ENCODE measurements at places on chromosomes 12 and 14.

DNA sequence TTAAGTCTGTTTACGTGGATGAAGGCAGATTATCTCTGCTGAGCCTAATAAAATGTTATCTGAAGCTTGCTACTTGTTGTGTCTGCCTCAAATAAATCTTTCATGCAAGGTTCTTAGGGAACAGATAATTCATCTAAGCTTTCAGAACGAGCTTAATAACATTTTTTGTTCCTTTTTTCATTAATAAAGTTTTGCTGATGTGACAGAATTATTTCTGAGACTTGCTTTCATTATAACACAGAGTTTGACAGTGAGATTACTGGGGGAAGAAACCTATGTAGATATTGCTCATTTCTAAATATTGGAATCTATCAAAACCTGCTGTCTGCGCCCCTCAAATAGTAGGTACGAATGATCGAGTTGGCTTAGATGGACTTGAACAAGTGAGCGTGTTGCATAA is 948.7 kb upstream of the SEL1L start:
- DNase-seq = no peak
- H3K4me1 ChIP-seq = no peaks in the 10 kb centered on the region
- H3K36me3 ChIP-seq = no peaks in the 10 kb centered on the region
- H3K4me3 ChIP-seq = no peak overlapping the region
- H3K27me3 ChIP-seq = no peaks in the 10 kb centered on the region

GRCh38 chr14:76015668-76016067 is 30.1 kb downstream of the IFT43 start:
- no peak for DNase-seq
- no peak overlapping the region for H3K4me3 ChIP-seq
- no peaks in the 10 kb centered on the region for H3K4me1 ChIP-seq
- no peaks in the 10 kb centered on the region for H3K27me3 ChIP-seq

GRCh38 chr12:4723226-4723625 is 3.0 kb downstream of the GALNT8 start:
- DNase-seq = no peak
- no peak overlapping the region for H3K4me3 ChIP-seq
- peaks cover 5% of the 10 kb centered on the region for H3K27me3 ChIP-seq
- H3K4me1 ChIP-seq = peaks cover 21% of the 10 kb centered on the region
- H3K36me3 ChIP-seq = peaks cover 6% of the 10 kb centered on the region

GRCh38 chr12:82595941-82596340 is 90.8 kb upstream of the TMTC2 start:
- H3K27me3 ChIP-seq = no peaks in the 10 kb centered on the region
- H3K36me3 ChIP-seq = no peaks in the 10 kb centered on the region
- H3K27ac ChIP-seq = no peak overlapping the region

DNA sequence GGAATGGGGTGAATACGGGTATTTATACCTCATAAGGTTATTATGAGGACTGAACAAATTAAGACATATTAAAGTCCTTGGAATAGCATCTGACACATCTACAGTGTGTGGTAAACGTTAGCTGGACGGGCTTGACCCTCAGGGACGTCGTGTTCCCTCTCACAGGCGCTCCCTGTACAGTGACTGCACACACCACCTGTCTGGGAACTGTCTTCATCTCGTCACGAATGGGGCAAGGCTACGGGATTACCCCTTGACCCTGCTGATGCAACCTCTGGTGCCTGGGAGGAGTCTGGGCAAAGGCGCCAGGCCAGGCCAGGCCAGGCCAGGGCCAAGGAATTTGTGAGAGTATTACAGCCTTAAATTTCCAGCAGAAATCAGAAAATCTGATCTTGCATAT is 191.1 kb downstream of the CALM1 start:
- H3K27me3 ChIP-seq = peaks cover 12% of the 10 kb centered on the region
- peaks cover 5% of the 10 kb centered on the region for H3K4me1 ChIP-seq
- no peak for DNase-seq
- no peak overlapping the region for H3K27ac ChIP-seq
- H3K36me3 ChIP-seq = peaks cover 15% of the 10 kb centered on the region

DNA sequence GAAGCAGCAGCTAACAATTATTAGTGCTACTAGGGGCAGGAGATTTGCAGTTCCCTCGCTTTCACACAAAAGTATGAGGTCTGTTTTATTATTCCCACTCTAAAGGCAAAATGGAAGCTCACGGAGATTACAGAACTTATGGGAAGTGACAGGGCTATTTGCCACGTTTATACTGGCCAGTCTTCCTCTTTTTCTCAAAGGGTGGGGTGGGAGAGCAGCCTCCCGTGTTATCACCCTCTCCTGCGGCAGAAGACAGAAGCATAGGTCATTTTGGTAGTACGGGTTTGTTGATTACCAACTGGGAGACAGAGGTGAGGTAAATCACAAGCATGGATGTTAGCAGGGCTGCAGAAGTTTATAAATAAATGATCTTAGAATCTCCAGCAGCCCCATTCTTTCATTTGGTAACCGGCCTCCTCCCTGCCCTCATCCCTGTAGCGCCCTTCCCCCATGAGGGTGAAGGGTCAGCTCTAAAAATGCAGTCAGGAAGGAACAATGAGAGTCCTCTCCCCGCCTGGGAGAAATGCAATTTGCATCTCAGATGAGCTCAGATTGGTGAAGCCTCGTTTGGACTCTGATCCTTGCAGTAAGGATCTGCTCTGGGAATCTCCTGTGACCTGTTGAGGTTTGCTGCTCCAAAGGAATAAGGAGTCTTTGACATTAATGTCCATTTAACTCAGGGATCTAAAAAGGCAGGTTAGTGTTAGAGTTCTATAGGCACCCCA is 44.7 kb upstream of the SINHCAF start:
- peaks cover 7% of the 10 kb centered on the region for H3K27me3 ChIP-seq
- DNase-seq = peak; percentile 50
- no peaks in the 10 kb centered on the region for H3K36me3 ChIP-seq
- peak overlapping the region; percentile 96 for H3K27ac ChIP-seq

DNA sequence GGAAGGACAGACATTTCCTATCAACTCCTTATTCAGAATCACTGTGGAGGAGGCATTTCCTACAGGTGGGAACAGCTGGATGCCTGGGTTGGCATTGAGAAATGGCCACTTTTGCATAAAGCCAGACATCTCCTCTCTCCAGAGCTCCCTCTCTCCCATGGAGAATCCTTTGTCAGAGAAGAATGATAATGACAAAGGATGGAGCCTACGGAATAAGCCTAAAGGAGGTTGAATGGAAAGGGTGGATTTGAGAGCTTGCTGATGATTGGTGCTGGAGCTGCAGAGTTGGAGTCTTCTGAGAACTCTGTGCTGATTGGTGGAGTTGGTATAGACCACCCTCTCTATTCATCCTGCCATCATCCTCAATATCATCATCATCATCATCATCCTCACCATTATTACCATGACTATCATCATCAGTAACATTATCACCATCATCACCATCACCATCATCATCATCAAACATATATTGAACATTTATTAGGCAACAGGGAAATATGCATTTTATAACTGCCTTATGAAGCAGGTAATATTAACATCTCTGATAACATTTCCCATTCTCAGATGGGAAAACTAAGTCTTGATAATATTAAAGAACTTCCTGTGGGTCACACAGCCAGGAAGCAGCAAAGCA is 89.2 kb upstream of the HSPB8 start:
- H3K27ac ChIP-seq = no peak overlapping the region
- H3K4me1 ChIP-seq = no peaks in the 10 kb centered on the region
- H3K36me3 ChIP-seq = no peaks in the 10 kb centered on the region

GRCh38 chr12:97813301-97813700 is 350.7 kb downstream of the RMST start:
- no peak overlapping the region for H3K4me3 ChIP-seq
- no peaks in the 10 kb centered on the region for H3K4me1 ChIP-seq
- no peaks in the 10 kb centered on the region for H3K27me3 ChIP-seq
- H3K27ac ChIP-seq = no peak overlapping the region

GRCh38 chr12:118237052-118237665 is 101.2 kb downstream of the PEBP1 start:
- H3K27me3 ChIP-seq = no peaks in the 10 kb centered on the region
- H3K27ac ChIP-seq = no peak overlapping the region
- H3K4me3 ChIP-seq = no peak overlapping the region
- DNase-seq = no peak

DNA sequence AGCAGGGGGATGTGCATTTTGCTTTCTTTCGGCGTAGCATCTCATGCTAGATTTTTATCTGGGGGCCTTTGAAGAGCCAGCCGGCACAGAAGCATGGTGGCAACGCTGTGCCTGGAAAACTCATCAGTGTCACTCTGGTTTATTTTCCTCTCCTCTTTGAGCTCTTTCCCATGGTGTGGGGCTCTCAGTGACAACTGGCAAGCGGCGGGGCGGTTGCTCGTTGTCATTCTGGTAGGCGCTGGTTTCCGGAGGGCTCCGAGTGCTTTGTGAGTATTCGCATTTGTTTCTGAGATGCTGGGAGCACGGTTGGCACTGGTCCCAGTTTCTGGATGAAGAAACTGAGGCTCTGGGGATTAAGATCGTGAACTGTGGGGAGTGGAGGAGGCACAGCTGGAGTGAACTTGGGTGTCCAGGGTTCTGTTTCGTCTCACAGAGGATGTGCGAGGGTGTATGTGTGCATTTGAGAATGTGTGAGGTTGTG is 23.3 kb downstream of the TPCN1 start:
- DNase-seq = no peak
- peaks cover 9% of the 10 kb centered on the region for H3K36me3 ChIP-seq
- H3K4me3 ChIP-seq = peak overlapping the region; percentile 39
- peaks cover 32% of the 10 kb centered on the region for H3K4me1 ChIP-seq

DNA sequence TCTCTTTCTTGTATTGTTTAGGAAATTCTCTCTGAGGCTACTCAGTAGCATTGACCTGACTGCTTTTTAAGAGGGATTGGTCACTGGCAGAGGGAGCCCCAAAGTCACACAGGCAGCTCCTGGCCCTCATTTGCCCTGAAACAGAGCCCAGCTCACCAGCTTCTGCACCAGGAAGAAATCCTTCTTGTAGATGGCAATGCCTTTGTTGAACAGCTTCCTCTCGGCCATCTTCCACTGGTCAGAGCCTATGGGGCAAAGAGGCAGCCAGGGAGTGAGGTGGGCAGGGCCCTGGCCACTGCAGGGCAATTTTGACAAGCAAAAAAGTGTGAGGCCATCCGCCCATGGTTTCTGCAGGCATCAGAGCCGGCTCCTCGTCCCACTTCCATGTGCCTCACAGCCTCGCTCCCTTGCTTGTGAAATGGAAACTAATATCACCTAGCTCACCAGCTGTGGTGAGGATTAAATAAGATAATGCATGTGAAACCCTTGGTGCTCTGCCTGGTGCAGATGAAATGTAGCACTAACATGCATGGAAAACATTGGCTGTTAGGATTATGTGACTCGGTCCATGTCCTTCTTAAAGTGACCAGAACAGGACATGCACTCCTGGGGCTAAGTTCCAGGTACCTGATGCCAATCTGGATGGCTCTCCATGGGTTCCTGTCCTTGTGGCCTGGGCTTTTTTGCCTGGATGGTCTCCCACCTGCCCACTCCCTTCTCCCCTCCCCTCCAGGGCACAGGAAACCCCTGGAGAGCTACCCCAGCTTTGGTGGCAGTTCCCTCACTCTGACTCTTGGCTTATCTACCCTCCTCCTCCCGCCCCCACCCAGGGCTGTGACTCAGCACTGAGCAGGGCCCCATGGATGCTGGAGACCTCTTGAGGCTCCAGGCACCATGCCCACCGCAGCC is 11.2 kb upstream of the PNMA1 start:
- no peak overlapping the region for H3K4me3 ChIP-seq
- peaks cover under 1% of the 10 kb centered on the region for H3K27me3 ChIP-seq
- peaks cover 61% of the 10 kb centered on the region for H3K36me3 ChIP-seq
- H3K4me1 ChIP-seq = peaks cover 30% of the 10 kb centered on the region
- no peak for DNase-seq

DNA sequence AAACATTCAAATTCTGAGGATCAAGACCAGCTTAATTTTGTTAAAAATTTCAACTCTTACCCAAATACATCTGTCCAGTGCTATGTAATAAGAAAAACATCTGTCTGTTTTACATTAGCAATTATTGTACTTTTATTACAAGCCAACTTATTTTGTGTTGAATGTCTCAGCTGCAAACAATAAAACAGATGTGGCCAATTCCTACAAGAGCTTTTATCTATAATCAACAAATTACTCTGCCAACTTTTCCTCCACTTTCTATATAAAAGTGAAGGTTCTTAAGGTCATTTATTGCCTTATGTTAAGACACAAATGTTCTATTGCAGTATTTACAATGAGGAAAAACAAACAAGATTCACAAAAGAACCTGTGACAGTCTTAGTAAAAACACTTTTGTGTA is 72.7 kb downstream of the NOVA1 start:
- peaks cover 4% of the 10 kb centered on the region for H3K4me1 ChIP-seq
- no peak overlapping the region for H3K27ac ChIP-seq
- no peak overlapping the region for H3K4me3 ChIP-seq
- H3K36me3 ChIP-seq = no peaks in the 10 kb centered on the region

DNA sequence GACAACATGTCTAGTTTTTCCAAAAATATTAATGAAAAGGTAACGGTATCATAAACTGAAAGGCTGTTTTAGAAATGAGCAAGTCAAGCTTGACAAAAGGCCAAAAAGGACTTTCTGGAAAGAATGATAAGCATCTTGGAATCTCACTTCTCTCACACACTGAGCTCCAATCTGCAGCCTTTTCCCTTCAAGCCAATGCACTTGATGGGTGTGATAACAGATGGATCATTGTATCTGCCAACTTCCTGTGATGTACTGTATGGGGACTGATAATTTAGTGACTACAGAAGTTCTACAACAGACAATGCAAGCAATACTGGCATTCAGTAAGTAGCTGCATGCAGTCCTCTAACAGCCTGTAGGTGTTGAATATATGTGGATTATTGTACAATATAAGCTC is 147.1 kb downstream of the MED13L start:
- H3K27ac ChIP-seq = no peak overlapping the region
- no peak overlapping the region for H3K4me3 ChIP-seq
- H3K36me3 ChIP-seq = no peaks in the 10 kb centered on the region
- no peak for DNase-seq
- H3K27me3 ChIP-seq = peaks cover 5% of the 10 kb centered on the region

DNA sequence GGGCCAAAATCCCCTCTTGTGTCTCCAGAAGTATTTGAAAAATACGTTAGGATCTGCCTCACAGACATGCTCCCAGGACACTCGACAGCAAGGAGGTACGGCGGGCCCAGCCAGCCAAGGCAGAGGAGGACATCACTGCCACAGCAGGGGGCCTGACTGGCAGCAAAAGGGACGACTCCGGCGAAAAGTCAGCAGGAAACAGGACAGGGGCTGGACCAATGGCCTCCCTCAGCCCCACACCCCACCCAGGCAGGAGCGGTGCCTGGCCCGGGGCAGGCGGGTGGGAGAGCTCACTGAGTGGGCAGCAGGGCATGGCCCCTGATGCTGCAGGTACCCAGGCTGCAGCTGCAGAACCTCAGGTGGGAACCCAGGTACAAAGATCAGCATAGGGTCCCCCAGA is 17.8 kb downstream of the BRF1 start:
- no peak overlapping the region for H3K27ac ChIP-seq
- H3K4me3 ChIP-seq = no peak overlapping the region
- no peak for DNase-seq

- H3K4me3 ChIP-seq = no peak overlapping the region
- H3K36me3 ChIP-seq = no peaks in the 10 kb centered on the region
- H3K27ac ChIP-seq = no peak overlapping the region
- peaks cover 3% of the 10 kb centered on the region for H3K27me3 ChIP-seq
These were observed 28.0 kb upstream of the GARIN6 start for GRCh38 chr12:99619389-99620158.

GRCh38 chr12:109020796-109021380 is at the start of gene SVOP:
SVOP (minus strand) TSS chr12:109021068; CDS start chr12:109020868, 200 bp downstream.
- no peaks in the 10 kb centered on the region for H3K36me3 ChIP-seq
- no peak within 1 kb of the TSS for H3K27ac ChIP-seq
- no peak within 1 kb of the TSS for H3K4me3 ChIP-seq
- peak; percentile 95 for DNase-seq
- H3K4me1 ChIP-seq = no peaks in the 10 kb centered on the region

GRCh38 chr14:37230551-37231194 is 32.9 kb downstream of the MIPOL1 start:
- H3K27me3 ChIP-seq = peaks cover 1% of the 10 kb centered on the region
- no peak overlapping the region for H3K4me3 ChIP-seq
- peak; percentile 10 for DNase-seq
